ENCODE measurements at places on chromosomes 7 and 10. TPM values are rescaled to one million over a fixed set of nuclear protein-coding genes. Genes with fewer than 3 reads are reported as not detected.

The SEMA3D gene
- not detected for polyA plus RNA-seq

The COPG2 gene
- 17.8 TPM for polyA plus RNA-seq

The HTRA1 gene
- 1.6 TPM for polyA plus RNA-seq

The ANKRD61 gene
- 0.67 TPM for polyA plus RNA-seq

The LAMB1 gene
- polyA plus RNA-seq: 124 TPM

The VWA2 gene
- polyA plus RNA-seq: not detected

The EGR2 gene
- polyA plus RNA-seq: 0.45 TPM

The NEUROD6 gene
- 0.54 TPM for polyA plus RNA-seq

The TCERG1L gene
- polyA plus RNA-seq: 0.04 TPM

The OGA gene
- 28.5 TPM for polyA plus RNA-seq

All from small intestine (tissue), 16 donors.